DMS 273 treated with DMSO at 0.1 percent for 48 hours (cell line): ENCODE measurements at places on chromosomes 7 and 10.

DNA sequence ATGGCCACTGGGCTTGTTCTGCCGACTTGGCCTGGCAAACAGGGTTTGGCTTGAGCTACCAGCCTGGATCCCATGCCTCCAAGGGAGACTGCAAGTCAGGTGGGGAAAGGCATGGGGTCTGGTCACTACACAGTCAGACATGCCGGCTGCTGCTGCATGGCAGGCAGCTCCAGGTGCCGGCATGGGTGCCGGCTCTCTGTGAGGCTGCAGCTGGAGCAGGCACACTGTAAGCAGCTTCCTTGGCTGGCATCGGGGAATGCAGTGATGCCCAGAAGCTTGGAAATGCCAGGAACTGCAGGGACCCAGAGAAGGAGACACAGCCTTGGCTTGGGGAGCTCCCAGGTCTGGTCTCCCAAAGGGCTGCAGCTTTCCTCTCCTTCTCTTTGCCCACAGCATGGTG, 305.5 kb upstream of the NRG3 start:
- no peak for DNase-seq

GRCh38 chr7:75921479-75921878, 6.5 kb downstream of the POR start:
- no peak for DNase-seq

GRCh38 chr7:11026452-11027359, 53.0 kb downstream of the PHF14 start:
- DNase-seq, result no peak

GRCh38 chr10:70445718-70446657, 4.5 kb upstream of the NODAL start:
- DNase-seq, result no peak
